ENCODE measurements at places on chromosomes 16 and 17. TPM values are rescaled to one million over a fixed set of nuclear protein-coding genes. Genes with fewer than 3 reads are reported as not detected.

The WSCD1 gene
- total RNA-seq, result 0.15 TPM

The SSH2 gene
- total RNA-seq, result 17.0 TPM

The KRTAP4-5 gene
- not detected for total RNA-seq

The C17orf50 gene
- total RNA-seq, result not detected

The VMO1 gene
- total RNA-seq, result 0.76 TPM

The HOXB13 gene
- total RNA-seq, result 7.8 TPM

The KRTAP3-2 gene
- total RNA-seq, result not detected

GRCh38 chr17:45368651-45369050, 51.8 kb upstream of the MAP3K14 start:
- no peaks in the 10 kb centered on the region for H3K36me3 ChIP-seq
- peaks cover 48% of the 10 kb centered on the region for H3K4me1 ChIP-seq
- no peak for DNase-seq
- H3K27ac ChIP-seq, result no peak overlapping the region
- no peaks in the 10 kb centered on the region for H3K27me3 ChIP-seq

GRCh38 chr16:78235168-78235800, 135.8 kb downstream of the WWOX start:
- no peaks in the 10 kb centered on the region for H3K36me3 ChIP-seq
- no peak overlapping the region for H3K4me3 ChIP-seq
- DNase-seq, result peak; percentile 6
- H3K27ac ChIP-seq, result no peak overlapping the region
- H3K4me1 ChIP-seq, result no peaks in the 10 kb centered on the region
- no peaks in the 10 kb centered on the region for H3K27me3 ChIP-seq

DNA sequence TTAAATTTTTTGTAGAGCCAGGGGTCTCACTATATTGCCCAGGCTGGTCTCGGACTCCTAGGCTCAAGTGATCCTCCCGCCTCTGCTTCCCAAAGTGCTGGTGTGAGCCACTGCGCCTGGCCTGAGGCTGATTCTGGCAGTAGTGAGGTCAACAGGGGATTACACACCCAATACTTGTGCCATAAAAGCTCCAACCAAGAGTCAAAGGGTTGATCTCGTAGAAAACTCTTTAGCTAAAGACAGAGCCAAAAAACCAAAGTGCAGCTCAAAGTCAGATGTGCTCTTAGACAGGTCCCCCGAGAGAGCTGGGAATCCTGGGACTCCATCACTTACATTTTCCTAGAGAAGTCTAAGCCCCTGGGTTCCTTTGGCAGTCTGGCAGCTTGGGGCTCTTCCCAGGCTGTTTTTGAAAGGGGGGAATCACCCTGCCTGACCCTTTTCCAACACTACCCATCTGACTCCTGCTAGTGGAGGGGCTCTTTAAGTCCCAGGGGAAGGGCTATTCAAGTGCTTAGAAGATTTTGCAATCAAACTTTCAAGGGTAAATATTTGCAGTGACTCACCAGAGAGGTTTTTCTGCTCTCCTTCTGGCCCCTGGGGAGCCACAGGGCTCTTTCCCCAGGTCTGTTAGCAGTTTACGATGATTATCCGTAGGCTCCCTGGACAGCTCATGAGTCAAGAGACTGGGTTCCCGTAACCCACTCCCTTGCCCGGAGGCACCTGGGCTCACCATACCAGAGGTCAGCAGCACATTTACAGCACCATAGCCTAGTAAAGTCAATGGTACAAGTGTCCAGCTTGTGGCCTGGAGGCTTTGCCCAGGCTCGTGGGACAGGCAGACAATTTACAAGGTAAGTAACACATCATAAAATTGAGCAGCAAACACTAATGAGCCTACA, 408.7 kb downstream of the SLC39A11 start:
- H3K4me1 ChIP-seq, result peaks cover 63% of the 10 kb centered on the region
- peak overlapping the region; percentile 87 for H3K27ac ChIP-seq
- no peaks in the 10 kb centered on the region for H3K27me3 ChIP-seq
- no peaks in the 10 kb centered on the region for H3K36me3 ChIP-seq
- peak overlapping the region; percentile 30 for H3K4me3 ChIP-seq

DNA sequence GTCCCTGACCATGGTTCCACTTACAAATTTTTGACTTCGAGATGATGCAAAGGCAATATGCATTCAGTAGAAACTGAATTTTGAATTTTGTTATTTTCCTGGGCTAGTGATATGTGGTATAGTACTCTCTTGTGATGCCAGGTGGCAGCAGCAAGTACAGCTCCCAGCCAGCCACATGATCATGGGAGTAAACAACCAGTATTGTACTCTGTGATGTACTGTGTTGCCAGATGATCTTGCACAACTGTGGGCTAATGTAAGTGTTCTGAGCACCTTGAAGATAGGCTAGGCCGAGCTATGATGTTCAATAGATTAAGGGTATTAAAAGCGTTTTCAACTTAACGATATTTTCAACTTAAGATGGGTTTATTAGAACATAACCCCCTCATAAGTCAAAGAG, 250.8 kb downstream of the STX8 start:
- DNase-seq, result no peak
- no peaks in the 10 kb centered on the region for H3K27me3 ChIP-seq
- H3K36me3 ChIP-seq, result no peaks in the 10 kb centered on the region
- no peak overlapping the region for H3K27ac ChIP-seq
- no peaks in the 10 kb centered on the region for H3K4me1 ChIP-seq
- H3K4me3 ChIP-seq, result no peak overlapping the region

DNA sequence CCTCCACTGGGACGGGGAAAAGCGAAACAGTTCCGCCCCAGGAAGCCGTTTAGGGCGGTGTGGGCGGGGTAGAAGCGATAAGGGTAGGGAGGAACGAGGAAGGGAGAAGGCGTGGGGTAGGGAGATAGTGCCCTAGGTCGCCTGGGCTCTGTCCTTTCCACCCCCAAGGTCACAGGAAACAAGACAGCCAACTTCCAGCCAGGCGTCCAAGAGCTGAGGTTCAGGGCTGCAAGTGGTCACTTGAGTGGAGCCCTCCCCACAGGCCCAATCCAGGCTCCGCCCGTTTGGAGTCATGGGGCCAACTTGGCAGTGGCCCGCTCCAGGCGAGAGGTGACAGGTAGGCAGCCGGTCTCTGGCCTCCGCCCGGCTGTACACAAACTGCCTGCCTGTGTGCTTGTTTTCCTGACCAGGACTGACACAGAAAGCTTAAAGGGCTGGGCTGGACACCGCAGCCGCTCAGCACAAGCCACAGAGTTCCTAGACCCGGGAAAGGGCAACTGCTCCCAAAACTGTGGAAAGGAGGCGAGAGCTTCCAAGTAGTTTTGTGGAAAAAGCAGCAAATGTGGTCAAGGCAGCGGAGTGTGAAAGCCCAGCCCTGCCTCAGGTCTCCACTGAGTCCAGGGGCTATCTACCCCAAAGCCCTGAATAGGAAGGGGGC, at the start of gene RILP:
Gene RILP (minus strand): TSS at position 23 of the 658 bp plus-strand sequence. CDS start 62 bp downstream, outside the sequence.
- DNase-seq, result peak; percentile 24
- H3K27ac ChIP-seq, result peak within 1 kb of the TSS; percentile 94
- H3K36me3 ChIP-seq, result peaks cover 43% of the 10 kb centered on the region
- H3K4me1 ChIP-seq, result peaks cover 16% of the 10 kb centered on the region
- no peaks in the 10 kb centered on the region for H3K27me3 ChIP-seq

GRCh38 chr16:16124438-16124837, 98.9 kb downstream of the ABCC6 start:
- no peak for DNase-seq
- no peak overlapping the region for H3K4me3 ChIP-seq
- peaks cover 28% of the 10 kb centered on the region for H3K36me3 ChIP-seq
- no peaks in the 10 kb centered on the region for H3K27me3 ChIP-seq

DNA sequence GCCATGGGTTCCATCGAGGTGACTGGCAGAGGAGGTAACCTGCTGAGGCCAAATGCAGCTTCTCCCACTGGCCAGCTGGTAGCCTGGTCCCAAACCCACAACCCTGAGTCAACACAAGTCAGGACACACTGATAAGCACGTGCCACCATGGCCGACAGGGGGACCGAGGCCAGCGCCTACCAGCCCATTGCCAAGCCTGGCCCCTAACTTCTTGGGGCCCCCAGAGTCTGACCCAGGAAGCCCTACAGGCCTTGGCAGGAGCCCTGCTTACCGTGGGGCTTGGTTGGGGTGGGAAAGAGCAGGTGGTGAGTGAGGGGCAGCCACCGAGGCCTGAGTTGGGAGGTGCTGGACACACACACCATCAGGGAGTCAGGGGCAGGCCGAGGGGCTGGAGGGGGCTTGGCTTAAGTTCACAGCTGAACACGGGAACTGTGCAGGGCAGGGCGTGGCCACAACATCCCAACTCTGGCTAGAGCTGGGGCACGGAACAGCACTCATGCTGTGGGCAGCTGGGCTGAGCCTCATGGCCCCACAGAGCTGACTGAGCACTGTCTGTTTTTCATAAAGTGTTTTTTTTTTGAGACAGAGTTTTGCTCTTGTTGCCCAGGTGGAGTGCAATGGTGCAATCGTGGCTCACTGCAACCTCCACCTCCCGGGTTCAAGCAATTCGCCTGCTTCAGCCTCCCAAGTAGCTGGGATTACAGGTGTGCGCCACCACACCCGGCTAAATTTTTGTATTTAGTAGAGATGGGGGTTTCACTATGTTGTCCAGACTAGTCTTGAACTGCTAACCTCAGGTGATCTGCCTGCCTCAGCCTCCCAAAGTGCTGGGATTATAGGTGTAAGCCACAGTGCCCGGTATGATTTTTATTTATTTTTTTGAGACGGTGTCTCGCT, 5.5 kb downstream of the MRPL28 start:
- DNase-seq, result no peak
- H3K36me3 ChIP-seq, result no peaks in the 10 kb centered on the region
- no peak overlapping the region for H3K4me3 ChIP-seq
- no peak overlapping the region for H3K27ac ChIP-seq
- peaks cover 4% of the 10 kb centered on the region for H3K4me1 ChIP-seq

DNA sequence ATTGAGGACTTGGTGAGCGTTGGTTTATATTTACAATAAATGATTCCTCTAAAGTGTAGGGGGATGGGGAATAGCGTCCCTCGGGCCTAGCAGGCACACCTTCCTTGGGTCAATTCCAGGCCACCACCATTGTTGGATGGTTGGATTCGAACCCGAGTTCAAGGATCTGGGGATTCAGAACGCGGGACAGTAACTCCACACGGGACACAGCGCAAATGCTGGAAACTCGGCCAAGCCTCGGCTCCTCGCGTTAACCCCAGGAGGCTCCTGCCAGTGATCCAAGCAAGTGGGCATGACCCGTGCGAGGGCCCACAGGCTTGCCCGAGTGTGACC, 613 bp downstream of the B9D1 start:
- H3K27me3 ChIP-seq, result no peaks in the 10 kb centered on the region
- H3K27ac ChIP-seq, result peak overlapping the region; percentile 76
- peak overlapping the region; percentile 91 for H3K4me3 ChIP-seq
- no peak for DNase-seq
- H3K36me3 ChIP-seq, result peaks cover 10% of the 10 kb centered on the region

DNA sequence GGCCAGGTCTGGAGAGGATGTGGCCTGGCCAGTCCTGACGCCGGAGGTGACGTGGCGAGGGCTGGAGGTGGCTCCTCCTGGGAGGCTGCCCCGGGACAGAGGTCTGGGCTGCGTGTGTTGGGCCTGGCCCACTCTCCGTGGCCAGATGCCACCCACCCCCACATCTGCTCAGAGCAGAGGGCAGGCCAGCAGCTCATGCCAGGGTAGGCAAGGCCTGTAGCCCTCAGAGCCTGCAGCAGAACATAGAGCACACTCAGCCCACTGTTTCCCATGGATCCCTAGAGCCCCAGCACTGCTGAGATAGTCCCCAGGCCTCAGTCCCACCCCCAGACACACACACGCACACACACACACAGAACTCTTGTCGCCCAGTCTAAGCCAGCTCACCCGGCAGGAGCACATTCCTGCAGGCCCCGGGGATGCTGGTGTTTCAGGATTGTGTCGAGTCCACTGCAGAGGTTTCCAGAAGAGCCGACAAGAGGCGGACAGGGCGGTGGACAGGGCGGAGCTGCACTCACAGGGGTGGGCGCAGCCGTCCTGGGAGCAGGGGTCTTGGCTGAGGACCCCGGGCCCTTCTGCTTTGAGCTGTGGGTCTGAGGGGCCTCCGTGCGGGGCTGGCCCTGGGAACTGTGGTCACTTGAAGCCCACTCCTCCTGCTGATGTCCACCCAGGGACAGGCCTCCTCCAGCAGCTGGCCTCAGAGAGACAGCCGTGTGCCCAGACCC, 33.4 kb downstream of the SOX8 start:
- H3K36me3 ChIP-seq, result no peaks in the 10 kb centered on the region
- no peak overlapping the region for H3K4me3 ChIP-seq
- H3K27me3 ChIP-seq, result peaks cover 19% of the 10 kb centered on the region
- no peak for DNase-seq
- H3K27ac ChIP-seq, result no peak overlapping the region

DNA sequence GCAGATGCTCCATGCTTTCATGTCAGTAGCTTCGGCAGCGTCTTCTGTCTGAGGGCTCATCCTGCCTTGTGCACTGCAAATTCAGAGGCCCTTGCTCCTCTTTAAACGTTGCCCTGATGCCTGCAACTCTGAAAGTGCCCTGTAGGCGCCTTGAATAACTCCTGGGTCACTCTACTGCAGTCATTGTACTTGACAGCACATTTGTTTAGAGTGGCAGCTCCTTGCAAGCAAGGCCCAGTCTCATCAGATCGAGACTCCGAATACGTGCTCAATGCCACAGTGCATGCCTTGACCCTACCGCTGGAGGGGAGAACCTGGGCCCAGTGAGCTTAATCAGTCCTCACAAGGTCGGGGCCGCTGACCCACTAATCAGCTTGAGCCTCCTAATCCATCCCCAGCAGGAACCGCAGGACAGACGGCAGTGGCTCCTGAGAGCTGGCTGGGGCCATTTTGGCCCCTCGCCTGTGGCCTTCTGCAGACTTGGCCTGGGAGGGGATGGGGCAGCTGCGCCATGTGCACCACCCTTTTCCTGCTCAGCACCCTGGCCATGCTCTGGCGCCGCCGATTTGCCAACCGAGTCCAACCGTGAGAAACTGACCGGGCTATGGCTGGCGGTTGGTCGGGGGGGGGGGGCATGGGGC, at the start of gene PRCD:
Gene PRCD (plus strand): TSS at position 414 of the 641 bp plus-strand sequence. CDS start 98 bp downstream, at position 512.
- H3K36me3 ChIP-seq, result no peaks in the 10 kb centered on the region
- H3K4me1 ChIP-seq, result peaks cover 8% of the 10 kb centered on the region
- peak within 1 kb of the TSS; percentile 61 for H3K27ac ChIP-seq
- no peaks in the 10 kb centered on the region for H3K27me3 ChIP-seq
- peak within 1 kb of the TSS; percentile 57 for H3K4me3 ChIP-seq

DNA sequence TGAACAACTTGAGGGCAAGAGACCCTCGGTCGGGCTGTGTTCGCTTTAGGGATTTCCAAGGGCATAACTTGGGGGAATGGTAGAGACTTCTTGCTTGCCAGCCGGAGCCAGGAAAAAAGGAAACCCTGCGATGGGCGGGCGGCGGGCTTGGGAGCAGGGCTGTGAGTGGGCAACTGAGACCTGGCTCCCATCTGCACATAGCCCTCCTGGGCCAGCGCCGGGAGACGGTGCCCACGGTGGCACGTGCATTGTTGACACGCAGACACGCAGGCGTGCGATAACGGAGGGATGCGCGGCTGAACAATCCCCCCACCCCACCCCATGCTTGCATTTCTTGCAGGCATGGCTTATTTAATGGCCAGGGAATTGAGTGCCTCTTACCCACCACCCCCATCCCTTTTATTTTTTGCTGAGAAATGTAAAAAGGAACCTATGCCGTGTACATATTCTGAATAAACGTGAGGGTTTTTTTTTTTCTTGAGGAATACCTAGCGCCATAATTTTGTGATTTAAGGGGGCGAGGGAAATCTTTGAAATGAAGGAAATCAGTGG, 17.1 kb upstream of the ZFHX3 start:
- no peaks in the 10 kb centered on the region for H3K36me3 ChIP-seq
- H3K4me1 ChIP-seq, result peaks cover 19% of the 10 kb centered on the region
- H3K27ac ChIP-seq, result no peak overlapping the region
- no peaks in the 10 kb centered on the region for H3K27me3 ChIP-seq
- no peak overlapping the region for H3K4me3 ChIP-seq

GRCh38 chr17:46979147-46979863, at the start of gene RPRML:
Gene RPRML, minus strand, starts transcription at chr17:46979253. Its CDS starts 246 bp downstream, at chr17:46979007.
- DNase-seq, result no peak
- no peaks in the 10 kb centered on the region for H3K36me3 ChIP-seq
- peaks cover 8% of the 10 kb centered on the region for H3K4me1 ChIP-seq
- H3K27me3 ChIP-seq, result no peaks in the 10 kb centered on the region
- H3K27ac ChIP-seq, result no peak within 1 kb of the TSS
- peak within 1 kb of the TSS; percentile 61 for H3K4me3 ChIP-seq

All from HCT116 (cell line).